ENCODE measurements at places on chromosomes 1 and 21.

DNA sequence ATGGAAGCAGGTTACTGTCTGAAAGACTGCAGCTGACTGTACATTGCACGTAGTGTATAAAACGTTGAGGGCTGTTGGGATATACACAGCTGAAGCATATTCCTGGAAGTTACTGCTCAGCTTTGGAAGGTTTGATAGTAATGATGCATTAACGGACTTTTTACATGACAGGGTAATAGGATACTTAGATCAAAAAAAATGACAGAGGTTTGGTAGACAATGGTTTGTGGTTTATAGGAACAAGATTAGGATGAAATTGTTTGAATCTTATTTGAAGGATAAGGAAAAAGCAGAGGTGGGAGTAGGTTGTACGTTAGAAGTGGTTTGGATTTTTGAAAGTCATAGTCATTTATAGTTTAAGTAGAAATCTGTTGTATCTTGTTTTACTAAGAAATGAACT, 33.0 kb downstream of the ADGRL2 start:
- DNase-seq = no peak

DNA sequence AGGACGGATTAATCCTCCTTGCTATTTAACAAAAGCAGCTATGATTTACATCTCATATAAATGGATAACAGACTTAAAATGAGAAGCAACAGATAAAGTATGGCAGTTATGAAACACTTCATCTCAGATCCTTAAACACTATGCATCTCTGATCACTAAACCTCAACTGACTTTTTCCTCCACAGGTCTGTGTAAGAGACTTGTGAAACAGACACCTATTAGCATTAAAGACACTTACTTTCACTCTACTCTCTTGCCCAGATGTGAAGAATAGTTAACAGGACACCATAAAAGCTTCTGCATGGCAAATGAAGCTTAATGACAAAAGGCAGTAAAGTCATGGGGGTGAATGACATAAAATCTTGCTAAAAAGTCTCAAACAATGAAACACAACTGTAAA, 6.2 kb downstream of the LIN9 start:
- DNase-seq = no peak

- no peak for DNase-seq
Observed at GRCh38 chr1:83131692-83131955, 867.3 kb downstream of the TTLL7 start.

DNA sequence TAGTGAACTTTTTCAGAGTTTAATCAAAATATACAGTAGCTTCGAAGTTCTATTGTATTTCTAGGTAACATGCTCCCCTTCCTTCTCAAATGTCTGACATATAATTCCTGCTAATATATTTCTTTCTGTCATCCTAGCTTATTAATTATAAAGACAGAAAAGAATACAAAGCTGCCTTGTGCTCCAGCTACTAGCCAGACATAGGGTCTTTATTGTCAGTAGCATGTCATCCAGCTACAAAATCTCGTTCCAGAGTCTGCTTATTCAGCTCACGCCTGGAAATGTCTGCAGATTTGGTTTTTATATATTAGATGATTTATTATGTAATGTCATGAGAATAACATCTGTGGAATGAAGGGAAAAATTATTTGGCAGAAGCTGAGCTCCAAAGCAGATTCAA, 1102.8 kb downstream of the BRINP3 start:
- no peak for DNase-seq

GRCh38 chr1:100750005-100750885, 30.7 kb downstream of the VCAM1 start:
- DNase-seq = no peak

DNA sequence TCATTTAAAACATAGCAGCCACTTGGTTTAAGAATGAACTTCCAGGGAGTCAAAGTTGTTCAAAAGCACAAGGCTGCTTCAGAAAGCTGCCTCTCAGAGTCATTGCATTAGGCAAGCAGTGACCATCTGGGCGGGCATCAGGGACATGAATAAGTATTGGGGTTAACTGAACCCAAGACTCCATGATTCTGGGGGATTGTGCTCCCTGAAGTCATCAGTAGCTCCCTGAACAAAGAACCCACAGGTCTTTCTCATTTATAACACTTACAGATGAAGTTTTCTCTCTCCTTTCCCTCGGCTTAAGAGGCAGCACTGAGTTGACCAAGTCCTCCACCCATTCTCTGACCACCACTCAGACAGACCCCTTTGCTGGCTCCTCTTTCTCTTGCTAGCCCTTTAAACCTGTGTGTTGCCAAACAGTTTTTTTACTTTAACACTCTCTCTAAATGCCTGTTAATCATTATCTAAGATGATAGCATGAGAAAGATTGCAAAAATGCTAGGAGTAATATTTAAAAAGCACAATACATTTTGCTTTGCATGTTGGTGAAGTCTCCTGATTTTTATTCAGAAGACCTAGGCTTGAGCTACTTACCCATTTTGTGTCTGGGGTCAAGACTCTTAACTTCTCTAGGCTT, 77.0 kb upstream of the ARHGAP29 start:
- no peak for DNase-seq

GRCh38 chr21:36966821-36967768, 626 bp upstream of the HLCS start:
- no peak for DNase-seq

DNA sequence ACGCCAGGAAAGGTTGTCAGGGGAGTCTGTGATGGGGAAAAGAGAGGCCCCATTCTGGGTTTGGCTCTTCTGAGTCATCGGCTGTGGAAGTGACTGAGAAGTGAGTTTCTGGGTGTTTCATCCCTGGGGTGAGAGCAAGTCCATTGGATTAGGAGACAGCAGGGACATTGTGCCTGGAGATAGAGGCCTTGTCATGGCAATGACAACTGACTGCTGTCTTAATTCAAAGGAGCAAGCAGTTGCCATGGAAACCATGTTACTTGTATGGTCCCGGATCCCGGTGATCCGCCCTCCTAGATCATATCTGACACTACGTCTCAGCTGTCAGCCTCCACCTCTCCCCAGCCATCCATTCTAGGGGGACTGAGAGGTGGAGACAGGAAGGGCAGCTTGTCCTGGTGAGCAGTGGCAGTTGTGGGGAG, 34.4 kb downstream of the KIAA0040 start:
- no peak for DNase-seq
